Vagina (tissue), 2 donors: ENCODE measurements at places on chromosomes 6 and 20.

- DNase-seq = no peak
These were observed 127.1 kb downstream of the TFAP2B start for GRCh38 chr6:50945789-50946188.

GRCh38 chr6:16956361-16956760 lies 145.5 kb upstream of the STMND1 start:
- DNase-seq = no peak

DNA sequence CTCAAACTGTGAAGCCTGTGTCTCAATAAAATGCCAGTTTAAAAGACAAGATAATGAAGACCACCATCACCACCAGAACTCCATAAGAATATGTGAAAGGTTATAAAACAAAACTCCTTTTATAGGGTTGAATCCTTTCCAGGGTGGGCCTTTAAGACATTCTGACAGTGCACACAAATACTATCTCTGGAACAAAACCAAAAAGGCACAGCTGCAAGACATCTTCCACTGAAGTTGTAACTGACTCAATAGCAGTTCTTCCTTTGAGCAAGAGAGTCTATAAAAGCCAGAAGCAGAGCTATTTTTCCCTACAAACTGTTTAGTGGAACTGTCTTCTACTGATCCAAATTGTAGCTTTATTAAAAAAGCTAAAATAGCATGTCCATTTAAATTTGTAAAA lies 81.6 kb downstream of the EPB41L2 start:
- no peak for DNase-seq

GRCh38 chr6:127969701-127970100 lies 68.8 kb upstream of the THEMIS start:
- DNase-seq = no peak

- DNase-seq = no peak
These were observed 49.1 kb upstream of the CCR6 start for GRCh38 chr6:167073679-167074274.

DNA sequence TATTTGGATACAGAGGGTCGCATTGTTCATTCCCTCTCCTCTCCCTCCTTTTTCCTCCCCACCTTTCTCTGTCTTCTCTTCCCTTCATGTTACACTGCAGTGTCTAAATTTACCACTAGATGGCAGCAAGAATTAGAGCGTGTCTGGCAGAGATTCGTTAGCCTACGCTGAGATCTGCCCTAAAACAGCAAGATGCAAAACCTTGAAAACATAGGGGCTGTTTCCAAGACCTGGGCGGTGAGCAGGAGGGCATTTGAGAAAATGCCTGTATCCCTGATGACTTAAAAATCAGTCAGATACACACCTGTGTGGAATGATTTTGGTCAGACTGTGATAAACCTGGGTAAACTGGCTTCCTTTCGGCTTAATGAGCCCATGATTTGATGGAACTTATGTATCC lies 101.5 kb upstream of the ISM1 start:
- no peak for DNase-seq

DNA sequence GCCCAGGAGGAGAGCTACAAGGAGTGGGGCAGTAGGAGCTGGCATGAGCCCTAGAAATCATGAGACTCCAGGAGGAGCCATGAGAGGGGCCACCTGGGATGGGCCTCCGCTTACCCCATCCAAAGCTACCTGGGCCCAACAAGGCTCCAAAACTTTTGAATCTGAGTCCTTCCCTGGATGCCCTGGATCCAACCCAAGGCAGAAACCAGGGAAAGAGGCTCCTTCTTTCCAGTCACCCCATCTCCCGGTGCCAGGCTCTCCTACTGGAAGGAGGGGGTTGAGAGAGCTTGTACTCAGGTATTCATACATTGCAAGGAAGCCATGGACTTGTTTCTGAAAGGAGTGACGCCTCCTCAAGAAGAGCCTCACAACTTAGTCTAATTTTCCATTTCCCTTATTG lies 7.8 kb upstream of the SIRPG start:
- no peak for DNase-seq

GRCh38 chr6:5751525-5752390 lies 255.0 kb downstream of the NRN1 start:
- DNase-seq = no peak

GRCh38 chr20:20772497-20773085 lies 60.1 kb upstream of the RALGAPA2 start:
- no peak for DNase-seq

- DNase-seq = no peak
These were observed 78.0 kb downstream of the EDN3 start for GRCh38 chr20:59378396-59378795.

DNA sequence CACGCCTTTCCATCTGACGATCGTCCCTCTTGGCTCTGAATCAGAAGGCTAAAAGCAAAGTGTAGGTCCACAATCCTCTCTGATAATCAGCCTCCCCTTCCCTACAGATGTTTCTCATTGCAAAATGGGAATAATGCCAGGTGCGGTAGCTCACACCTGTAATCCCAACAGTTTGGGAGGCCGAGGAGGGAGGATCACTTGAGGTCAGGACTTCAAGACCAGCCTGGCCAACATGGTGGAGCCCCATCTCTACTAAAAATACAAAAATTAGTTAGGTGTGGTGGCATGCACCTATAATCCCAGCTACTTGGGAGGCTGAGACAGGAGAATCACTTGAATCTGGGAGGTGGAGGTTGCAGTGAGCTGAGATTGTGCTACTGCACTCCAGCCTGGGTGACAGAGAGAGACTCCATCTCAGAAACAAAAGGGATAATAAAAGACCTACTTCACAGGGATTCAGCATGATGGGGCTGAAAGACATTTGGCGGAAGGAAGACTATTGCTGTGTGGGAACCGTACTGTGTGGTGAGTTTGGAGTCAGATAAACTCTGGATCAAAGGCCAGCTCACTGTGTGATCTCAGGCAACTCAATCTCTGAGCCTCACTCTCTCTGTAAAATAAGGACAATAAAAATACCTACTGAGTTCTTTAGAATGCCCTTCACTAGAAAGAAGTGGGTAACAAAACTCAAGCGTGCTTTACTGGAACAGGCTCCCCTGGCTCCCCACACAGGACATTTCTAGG lies 15.9 kb upstream of the SLC9A8 start:
- no peak for DNase-seq
